ENCODE measurements at places on chromosomes 6 and 20.

DNA sequence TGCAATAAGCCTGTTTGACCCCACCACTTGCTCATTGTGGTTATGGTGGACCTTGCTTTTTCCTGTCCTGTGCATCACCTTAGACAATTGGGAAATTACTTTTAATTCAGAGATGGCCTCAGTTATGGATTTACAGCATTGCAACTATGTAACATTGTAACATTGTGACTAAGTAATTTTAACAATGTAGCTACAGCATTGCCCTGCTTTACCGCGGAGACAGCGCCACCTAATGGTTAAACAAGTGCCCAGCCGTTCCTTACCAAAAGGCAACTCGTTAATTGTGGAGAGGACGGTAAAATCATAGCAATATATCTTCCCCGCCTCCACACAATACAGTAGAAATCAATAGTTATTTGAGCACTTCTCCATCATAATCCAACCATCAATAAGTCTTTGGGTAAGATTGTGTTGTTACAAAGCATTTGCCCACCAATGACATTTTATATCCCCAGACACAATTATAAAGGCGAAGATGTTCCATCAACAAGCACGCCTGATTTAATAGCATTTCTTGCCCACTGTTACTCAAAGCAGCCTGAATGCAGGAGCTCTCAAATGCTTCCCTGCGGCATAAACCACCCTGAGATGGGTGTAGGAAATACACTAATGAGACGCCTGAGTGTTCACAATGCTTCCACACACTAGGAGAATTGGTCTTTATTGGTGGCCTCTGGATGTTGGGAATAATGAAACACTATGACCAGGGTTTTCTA, 93.7 kb downstream of the PROKR2 start:
- DNase-seq: no peak

DNA sequence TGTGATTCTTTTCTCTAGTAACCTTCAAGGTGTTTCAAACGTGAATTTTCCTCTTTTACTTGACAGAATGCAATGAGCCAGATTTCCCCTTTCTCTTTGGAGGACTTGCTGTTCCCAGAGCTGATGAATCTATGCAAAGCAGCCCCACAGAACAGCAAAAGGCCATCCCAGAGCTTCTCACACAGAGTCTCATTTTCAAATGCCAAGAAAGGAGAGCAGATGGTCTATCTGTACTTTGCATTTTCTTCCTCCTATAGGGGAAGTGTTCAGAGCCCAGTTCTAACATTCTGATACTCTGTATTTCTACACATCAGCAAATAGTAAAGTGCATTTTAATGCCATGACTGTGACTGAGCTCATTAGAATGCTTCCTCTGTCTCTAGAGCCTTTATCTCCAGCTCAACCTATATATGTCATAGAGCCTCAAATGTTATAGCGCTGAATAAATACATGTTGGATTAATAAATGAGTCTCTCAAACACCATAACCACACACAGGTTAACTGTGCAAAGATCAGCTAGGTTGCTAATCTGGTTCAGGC, 81.8 kb upstream of the EYA4 start:
- no peak for DNase-seq

GRCh38 chr6:143937668-143937970, 70.4 kb downstream of the PLAGL1 start:
- DNase-seq: no peak

DNA sequence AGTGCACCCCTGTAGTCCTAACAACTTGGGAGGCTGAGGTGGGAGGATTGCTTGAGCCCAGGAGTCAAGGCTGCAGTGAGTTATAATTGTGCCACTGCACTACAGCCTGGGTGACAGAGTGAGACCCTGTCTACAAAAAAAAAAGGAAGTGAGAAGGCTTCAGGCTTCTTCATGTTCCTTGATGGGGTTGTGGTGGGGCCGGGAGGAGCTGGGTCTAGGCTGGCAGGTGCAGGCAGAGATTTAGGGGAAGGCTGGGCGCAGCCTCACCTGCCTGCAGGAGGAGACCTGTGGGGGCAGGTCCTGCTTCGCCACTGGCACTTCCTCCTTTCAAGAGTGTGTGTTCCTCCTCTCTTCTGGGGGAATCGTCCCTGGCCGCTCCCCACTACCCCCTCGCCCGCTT, 63.9 kb downstream of the CHMP4B start:
- DNase-seq: no peak

DNA sequence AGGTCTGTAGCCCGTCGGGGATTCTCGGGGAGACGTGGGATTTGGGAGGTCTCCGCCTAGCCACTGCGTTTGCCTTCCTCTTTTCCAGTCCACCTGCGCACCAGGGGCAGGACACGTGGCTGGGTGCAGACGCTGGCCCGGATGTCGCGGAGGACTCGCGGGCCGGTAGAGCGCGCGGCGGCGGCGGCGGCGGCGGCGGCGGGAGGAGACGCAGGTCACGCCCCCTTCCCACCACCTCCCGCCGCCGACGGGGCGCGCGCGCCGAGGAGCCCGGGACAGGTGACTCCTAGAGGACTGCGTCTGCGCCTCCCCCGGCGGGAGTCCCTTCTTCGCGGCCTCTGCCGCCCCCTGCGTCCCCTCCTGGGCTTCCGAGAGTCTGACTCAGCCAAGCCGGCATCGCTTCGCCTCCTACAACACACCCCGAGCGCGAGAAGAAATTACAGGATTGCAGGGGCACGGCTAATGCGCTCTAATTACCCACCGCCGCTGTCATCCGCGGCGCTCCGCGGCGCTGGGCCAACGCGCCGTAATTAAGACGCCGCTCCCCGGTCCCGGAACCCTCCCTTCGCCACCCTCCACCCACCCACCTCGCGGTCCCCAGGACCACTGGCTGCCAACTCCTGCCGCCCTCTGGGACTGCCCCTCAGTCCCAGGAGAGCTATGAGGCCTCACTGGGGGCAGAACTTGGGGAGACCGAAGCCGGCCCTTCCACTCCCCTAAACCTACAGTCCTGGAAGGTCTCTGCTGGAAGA, 124.5 kb downstream of the MRPL14 start:
- DNase-seq: no peak

- DNase-seq: no peak
Observed at GRCh38 chr6:7243179-7243981, 69.6 kb downstream of the SSR1 start.

GRCh38 chr6:112223070-112223861, 31.1 kb downstream of the LAMA4 start:
- DNase-seq: no peak

GRCh38 chr6:12126051-12126450, 113.9 kb downstream of the HIVEP1 start:
- no peak for DNase-seq

- no peak for DNase-seq
Observed at GRCh38 chr6:14038467-14039437, 78.8 kb upstream of the CD83 start.

DNA sequence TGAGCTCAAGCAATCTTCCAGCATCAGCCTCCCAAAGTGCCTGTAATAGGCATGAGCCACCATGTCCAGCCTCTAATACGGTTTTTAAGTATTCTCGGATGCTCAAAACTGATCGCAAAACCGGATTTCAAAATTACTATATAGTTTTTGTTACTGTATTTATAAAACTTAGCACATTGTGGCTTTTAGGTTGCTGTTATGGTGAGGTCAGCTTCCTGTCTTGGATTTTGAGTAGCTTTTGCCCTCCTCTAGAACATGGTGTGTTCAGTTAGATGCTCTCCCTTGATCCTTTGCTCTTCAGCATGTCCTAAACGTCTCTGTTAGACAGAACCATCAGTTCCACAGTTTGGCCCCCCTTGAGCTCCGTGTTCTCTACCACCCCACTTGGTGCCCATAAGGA, 96.2 kb downstream of the RPP40 start:
- no peak for DNase-seq

DNA sequence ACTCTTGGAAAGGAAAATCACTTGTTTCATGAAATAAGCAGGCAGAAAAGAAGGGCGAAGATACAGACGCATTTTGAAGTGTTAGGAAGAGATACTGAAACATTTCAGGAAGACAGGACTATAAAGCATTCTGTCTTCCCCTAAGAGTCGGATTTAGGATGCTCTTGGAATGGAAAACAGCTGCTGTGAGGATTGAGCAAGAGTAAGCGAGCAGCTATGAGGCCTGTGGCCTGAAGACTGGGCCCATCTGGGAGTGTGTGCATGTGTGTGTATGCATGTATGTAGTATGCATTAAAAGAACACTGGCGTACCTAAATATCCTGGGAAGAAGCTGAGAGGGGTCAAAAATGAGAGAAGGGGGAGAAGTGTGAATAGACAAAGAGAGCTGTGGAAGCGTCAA, 83.6 kb downstream of the SIM1 start:
- DNase-seq: no peak

- no peak for DNase-seq
Observed at GRCh38 chr20:16672299-16672698, 57.5 kb upstream of the SNRPB2 start.

DNA sequence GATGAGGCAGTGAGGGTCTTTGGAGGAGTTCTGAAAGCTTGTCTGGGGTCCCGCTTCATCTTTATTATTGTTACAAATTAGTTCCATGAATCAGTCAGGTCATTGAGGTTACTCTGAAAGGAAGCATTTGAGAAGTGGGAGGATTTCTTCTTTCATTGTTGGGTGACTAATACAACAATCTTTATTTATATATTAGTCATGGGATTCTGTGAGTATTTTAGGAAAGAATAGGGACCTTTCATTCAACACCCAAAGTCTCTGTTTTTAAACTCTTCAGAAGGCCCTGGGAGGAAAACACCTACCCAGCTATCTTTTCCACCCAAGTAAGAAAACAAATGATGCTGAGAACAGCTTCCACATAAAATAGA, 98.3 kb downstream of the SOD2 start:
- DNase-seq: no peak

GRCh38 chr20:50317609-50318008, 127.0 kb downstream of the CEBPB start:
- DNase-seq: no peak

GRCh38 chr6:142913036-142913510, 31.9 kb downstream of the HIVEP2 start:
- no peak for DNase-seq

- no peak for DNase-seq
Observed at GRCh38 chr6:14070457-14070856, 47.1 kb upstream of the CD83 start.

DNA sequence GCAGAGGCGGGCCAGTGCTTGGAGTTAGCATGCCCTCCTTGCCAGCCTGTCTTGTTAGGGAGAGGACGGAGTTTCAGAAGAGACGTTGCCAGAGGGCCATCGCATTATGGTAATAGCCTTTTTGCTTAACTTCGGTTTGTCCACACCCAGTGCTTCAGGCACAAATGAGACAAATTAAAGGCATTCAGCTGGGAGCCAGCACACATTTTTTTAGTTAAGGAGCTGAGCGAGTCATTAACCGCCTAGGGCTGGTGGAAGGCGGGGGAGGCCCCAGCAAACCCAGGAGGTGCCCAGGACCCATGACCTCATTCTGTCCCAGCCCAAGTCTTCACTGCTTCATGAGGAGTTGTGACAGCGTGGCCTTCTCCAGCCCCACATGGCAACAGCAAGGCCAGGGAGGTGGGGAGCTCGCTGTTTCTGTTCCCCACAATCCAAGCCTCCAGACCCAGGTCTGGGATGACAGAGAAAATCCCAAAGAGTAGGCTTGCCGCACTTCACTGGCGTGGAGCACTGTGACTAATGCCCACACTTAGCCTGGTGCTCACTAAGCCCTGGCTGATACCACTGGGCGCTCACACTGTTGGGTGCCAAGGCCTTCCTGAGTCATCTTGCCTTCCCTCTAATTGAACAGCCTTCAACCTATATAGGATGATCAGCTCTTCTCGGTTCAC, 237.1 kb downstream of the ANKRD60 start:
- no peak for DNase-seq

DNA sequence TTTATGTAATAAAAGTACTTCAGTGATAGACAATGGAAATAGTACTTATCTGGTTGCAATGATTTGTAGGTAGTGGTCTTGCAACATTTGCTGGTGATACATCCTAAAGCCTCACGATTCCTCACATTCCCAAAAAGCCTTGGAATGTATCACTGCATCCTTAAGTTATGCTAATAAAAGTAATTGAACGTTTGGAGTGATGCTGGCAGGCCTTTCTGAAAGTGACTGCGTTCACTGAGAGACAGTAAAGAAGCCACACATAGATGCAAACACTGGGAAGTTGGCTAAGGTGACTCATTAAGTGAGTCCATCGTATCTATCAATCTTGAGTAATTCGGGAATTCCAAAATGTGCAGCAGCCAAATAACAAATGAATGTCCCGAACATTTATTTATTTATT, 444.1 kb upstream of the SOX4 start:
- DNase-seq: no peak

- DNase-seq: no peak
Observed at GRCh38 chr20:46482864-46483263, 30.5 kb downstream of the ZNF334 start.

DNA sequence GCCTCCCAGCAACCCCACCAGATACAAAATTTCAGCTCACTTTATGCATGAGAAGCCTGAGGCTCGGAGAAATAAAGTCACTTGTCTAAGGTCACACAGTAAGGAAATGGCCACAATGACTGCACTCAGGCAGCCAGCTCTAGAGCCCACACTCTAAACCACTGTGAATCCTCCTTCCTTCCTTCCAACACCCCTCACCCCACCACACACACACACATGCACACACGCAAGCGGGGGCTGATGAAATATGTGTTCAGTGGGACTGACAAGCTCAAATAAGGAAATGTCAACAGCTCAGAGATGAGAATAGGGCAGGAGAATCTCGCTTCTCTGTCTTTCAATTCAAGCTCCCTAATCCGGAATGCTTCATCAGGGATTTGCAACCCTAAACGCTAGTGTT, 6.0 kb upstream of the BPIFA1 start:
- DNase-seq: no peak

- no peak for DNase-seq
Observed at GRCh38 chr6:155077331-155077730, 82.2 kb downstream of the TIAM2 start.

DNA sequence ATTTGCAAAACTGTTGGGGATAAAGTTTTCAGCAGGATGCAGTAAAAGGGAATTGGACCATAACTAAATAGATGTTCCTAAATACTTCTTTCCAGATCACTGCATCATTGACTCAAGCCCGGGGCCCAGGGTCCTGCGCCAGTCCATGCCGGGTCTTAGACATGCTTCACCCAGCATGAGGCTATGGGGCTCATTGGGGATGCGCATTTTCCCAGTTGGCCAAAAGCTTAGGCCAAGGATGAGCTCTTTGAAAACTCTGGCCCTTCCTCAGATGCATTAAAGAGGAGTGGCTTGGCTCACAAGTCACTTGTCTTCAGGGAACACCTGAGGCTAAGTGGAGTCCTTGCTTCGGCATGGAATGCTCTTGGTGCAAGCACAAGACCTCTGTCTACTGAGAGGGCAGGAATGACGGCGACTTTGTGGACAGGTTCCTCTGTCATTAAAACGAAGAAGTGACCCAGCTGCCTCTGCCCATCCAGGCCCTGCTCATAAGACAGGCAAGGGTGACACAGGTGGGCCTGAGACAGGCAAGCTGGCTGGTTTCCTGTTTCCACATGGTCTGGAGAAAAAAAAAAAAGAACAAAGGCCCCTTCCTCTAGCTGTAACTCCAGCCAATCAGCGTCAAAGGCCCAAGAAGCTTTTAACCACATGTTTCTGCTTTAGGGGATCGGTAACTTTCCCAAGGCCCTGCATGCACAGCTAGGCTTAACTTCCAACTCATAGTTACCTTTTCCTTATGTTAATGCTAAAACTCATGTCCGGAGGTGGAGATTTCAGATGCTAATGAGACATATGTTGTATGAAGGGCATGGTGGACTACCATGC, 81.4 kb upstream of the CDH4 start:
- peak; percentile 82 for DNase-seq

GRCh38 chr6:293193-294174, 1.2 kb downstream of the DUSP22 start:
- DNase-seq: no peak

- no peak for DNase-seq
Observed at GRCh38 chr20:2002365-2002764, 8.5 kb upstream of the PDYN start.

Data from iPS DF 19.7 (cell line).